ENCODE measurements at places on chromosomes 5 and 9. TPM values are rescaled to one million over a fixed set of nuclear protein-coding genes. Genes with fewer than 3 reads are reported as not detected.
A peak's percentile ranks its signal among the peaks of the same experiment; 100 is the strongest.

DNA sequence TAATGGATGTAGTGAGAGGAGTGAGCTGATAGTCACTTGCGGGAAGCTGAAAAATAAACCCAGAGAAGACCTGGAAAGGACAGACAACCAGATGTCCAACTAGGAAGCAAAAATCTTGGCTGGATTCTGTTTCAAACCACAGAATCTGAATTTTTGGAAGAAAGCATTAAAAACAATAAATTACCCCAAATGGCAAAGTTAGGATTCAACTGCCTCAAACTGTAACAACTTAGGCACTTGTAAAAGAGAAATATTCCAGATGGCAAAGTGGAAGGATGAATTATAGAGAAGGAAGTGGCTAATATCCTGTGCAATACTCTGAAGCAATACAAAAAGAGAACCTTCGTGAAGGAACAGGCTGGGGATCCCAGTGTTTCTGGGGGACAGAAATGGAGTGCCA is 46.8 kb upstream of the SLIT3 start:
- DNase-seq: no peak

GRCh38 chr5:77658662-77659061 is 20.1 kb upstream of the OTP start:
- DNase-seq: no peak

GRCh38 chr5:170135796-170136490 is 30.2 kb downstream of the FOXI1 start:
- no peak for DNase-seq

- DNase-seq: no peak
Observed at GRCh38 chr5:58231041-58231440, 228.8 kb downstream of the PLK2 start.

DNA sequence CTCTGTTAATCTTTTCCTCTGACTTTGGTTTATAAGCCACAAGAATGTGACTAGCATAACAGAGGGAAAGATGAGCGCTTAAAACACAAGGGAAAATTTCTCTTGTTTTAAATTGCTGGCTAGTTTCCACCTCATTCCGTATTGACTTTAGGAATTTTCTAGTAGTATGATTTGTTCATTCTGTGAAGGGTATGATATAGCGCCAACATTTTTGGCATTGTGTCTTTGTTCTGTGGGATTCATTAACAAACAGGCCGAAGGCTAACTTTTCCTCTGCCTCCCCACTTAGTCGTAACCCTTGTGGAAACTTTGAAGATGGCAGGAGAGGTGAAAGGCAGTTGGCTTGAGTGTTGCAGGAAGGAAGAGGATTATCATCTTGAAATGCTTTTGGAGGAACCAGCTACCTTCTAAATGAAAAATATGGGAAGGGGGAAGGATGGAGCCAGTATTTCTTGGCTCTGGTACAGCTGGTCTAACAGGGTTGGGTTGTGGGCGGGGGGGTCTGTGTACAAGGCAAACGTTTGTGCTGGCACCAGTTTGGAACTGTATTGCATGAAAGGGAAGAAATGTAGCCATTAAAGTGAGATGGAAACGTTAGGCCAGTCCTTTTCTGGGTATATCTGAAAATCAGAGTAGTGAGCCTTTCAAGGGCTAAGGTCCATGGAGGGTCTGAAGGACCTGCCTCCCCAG is 21.5 kb upstream of the DMRT2 start:
- DNase-seq: no peak

- no peak for DNase-seq
Observed at GRCh38 chr5:59698207-59699178, 195.0 kb downstream of the PDE4D start.

- no peak for DNase-seq
Observed at GRCh38 chr5:167993771-167994170, 297.7 kb upstream of the WWC1 start.

GRCh38 chr5:143140492-143141203 is 262.8 kb downstream of the NR3C1 start:
- no peak for DNase-seq

DNA sequence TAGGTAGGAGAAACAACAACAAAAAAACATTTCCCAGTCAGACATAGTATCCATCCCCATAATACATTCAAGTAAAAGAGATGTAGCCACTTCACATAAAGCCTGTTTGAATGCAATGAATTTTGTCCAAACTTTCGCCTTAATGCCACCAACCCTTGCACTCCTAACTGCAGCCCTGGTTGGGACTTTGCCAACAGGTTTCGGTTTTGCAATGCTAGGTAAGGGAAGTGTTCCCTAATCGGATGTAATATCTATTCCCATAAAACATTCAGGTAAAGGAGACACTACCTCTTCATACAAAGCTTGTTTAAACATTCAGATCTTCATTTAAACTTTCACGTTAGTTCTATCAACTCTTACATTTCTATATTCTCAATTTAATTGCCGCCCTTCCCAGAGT is 336.1 kb downstream of the DRD1 start:
- no peak for DNase-seq

DNA sequence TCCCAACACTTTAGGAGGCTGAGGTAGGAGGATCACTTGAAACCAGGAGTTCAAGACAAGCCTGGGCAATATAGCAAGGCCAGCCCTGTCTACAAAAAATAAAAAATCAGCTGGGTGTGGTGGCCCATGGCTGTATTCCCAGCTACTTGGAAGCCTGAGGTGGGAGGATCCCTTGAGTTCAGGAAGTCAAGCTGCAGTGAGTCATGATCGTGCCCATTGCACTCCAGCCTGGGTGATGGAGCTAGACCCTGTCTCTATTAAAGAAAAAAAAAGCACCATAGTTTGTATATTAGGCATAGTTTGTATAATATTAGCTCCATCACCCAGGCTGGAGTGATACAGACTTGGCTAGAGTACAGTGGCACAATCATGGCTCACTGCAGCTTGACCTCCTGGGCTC is 9.6 kb upstream of the NME5 start:
- peak; percentile 46 for DNase-seq

DNA sequence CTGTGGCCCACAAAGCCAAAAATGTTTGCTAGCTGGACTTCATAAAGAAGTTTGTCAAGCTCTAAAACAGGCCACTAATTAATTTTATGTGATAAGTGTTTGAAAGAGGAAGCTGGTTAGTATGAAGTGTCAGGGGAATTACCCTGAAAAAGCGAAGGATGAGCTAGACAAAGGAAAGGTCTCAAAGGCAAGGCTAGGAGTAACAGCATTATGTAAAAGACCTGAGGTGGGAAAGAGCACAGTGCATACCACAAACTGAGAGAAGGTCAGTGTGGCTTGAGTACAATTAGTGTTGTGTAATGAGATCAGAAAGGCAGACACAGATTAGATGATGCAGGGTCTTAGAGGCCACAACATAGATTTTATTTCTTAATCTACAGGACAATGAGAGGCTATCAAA is 29.6 kb downstream of the RC3H2 start:
- no peak for DNase-seq

DNA sequence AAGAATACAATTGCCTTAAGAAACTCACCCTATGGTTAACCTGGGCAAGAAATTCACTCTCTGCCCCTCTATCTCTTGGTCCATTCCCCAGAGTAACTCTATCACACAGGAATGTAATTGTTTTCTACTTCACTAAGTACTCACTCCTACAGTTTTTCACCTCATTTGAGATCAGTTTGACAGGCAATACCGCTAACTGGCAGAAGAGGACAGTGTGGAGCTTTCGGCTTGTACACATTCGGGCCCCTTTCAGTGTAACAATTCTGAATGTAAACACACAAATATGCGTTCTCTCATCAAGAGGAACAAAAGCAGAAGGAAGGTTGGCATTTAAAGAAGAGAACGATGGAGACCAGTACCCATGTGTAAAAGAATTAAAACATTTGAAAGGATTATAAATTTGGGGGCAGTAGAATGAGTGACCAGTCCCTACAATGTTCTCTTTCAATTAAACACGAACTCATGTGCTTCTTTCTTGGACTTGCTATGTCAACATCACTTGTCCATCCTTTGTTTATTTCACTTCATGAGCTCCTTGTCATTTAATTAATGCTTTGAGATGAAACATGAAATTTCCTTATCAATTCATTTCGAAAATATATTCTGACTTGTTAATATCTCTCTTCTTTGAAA is 188.5 kb upstream of the GRAMD2B start:
- peak; percentile 37 for DNase-seq

DNA sequence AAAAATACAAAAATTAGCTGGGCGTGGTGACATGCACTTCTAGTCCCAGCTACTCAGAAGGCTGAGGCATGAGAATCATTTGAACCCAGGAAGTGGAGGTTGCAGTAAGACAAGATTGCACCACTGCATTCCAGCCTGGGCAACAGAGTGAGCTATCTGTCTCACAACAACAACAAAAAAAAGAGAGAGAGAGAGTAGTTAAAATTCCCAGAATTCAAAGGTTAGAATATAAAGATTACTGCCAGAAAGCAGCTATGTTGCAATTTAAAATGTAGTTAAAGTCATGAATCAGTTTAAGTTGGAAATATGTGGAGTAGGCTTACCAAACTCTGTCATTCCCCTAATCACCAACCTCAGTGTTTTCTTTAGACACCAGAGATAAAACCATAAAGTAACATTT is 58.7 kb upstream of the SUSD1 start:
- DNase-seq: no peak

GRCh38 chr9:136187683-136188586 is 17.0 kb downstream of the LHX3 start:
- DNase-seq: no peak

DNA sequence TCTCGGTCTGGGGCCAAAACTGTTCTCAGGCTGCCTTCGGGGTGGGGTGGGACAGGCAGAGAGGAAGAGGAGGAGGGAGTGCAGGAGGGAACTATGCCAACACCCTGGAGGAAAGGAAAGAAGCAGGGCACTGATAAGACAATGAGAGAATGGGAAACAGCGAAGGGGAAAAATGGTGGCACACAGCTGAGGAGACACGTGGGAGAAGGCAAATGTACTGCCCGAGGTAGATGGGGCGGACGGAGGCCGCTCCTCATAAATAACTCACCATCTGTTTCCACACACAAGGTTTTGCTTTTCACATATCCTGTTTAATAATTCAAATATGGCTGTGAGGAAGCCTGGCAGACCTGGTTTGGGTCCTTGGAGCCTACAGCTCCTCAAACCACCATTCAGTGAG is 148.2 kb upstream of the LRRTM2 start:
- DNase-seq: no peak

DNA sequence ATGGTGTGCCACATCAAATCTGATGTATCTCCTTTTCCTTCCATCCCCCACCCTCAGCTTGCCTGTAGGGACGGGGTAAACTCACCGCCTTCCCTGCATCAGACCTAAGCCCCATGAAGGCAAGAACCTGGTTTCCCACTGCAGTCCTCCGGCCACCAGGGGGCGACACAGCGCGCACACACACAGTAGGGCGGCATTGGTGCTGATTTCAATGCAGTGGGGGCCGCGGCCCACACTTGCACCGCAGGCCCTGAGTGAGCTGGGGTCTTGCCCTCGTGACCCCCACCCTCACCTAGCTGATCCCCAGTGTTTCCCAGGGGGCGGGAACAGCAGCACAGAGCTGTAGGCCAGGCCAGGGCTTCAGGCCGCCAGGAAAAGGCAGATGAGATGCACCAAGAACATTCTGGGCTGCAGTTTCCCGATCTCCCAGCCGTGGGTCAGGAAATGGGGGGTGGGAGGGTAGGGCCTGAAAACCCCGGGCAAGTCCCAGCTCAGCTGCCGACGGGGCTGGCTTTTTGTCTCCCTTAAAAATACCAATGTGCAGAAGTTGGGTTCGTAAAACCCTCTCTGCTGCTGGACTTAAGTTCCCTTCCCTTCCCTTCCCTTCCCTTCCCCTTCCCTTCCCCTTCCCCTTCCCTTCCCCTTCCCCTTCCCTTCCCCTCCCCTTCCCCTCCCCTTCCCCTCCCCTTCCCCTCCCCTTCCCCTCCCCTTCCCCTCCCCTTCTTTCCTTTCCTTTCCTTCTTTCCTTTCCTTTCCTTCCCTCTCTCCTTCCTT is 19.5 kb downstream of the FAM163B start:
- DNase-seq: peak; percentile 40

GRCh38 chr5:160367885-160368284 is 2.5 kb downstream of the C1QTNF2 start:
- DNase-seq: no peak

DNA sequence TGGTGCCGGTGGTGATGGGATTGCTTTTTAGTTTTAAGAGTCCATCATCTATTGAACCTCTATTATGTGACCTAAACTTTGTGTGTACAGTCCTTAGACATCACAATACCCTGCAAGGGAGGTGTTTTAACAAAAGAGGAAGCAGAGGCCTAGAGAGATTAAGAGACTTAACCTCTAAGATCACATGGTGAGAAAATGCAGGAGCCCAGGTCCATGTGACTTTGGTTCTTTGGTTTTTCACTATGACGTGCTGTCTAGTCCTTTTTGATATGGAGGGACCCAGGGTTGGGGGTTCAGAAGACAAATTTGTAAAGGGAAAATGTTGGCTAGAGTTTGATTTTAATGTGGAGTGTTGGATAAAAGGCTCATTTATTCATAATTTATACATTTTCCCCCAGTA is 34.1 kb upstream of the TRMT10B start:
- DNase-seq: no peak

DNA sequence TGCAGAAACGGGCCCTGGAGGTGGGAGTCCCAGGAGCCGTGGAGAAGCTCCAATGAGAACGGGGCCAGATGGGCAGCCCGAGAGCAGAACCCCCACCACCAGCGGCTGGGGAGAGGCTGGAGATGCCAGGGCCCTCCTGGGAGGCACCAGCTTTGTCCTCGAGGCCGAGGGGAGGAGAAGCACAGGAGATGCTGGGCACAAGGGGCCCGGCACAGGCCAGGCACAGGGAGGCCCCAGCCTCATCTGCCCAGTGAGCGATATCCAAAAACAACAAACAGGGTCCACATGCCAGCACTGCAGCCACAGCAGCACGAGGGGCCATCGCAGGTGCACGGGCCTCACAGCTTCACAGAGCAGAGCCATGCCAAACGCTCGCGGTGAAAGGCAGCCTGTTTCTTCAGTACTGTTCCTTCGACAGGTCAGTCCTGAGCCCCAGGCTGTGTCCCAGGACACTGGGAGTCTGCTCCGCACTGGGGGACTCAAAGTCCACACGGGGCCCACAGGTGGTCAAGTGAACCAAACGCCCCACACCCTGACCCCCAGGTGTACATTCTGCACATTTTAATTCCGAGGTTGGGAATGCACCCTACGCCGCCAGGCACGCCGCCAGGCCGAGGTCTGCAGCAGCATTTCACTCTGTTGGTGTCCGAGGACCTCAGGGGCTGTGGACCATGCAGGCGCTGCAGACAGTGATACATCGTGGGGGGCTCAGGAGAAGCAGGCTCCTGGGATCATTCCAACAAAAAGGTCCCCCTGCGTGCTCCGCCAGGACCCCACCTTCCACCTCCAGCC is 9.5 kb downstream of the LPCAT1 start:
- DNase-seq: no peak

MYORG gene
- 8.5 TPM for total RNA-seq

PLCXD3 gene
- total RNA-seq: not detected

ARID3C gene
- 0.42 TPM for total RNA-seq

AGXT2 gene
- total RNA-seq: not detected

PCA3 gene
- total RNA-seq: not detected

FBLL1 gene
- total RNA-seq: 0.15 TPM

PCDHGB5 gene
- total RNA-seq: 0.15 TPM

SVEP1 gene
- 0.15 TPM for total RNA-seq

GABRP gene
- total RNA-seq: not detected

ENTREP1 gene
- total RNA-seq: 1.1 TPM
